PC-9 (cell line): ENCODE measurements at places on chromosomes 3 and 15. TPM values are rescaled to one million over a fixed set of nuclear protein-coding genes. Genes with fewer than 3 reads are reported as not detected.

DNA sequence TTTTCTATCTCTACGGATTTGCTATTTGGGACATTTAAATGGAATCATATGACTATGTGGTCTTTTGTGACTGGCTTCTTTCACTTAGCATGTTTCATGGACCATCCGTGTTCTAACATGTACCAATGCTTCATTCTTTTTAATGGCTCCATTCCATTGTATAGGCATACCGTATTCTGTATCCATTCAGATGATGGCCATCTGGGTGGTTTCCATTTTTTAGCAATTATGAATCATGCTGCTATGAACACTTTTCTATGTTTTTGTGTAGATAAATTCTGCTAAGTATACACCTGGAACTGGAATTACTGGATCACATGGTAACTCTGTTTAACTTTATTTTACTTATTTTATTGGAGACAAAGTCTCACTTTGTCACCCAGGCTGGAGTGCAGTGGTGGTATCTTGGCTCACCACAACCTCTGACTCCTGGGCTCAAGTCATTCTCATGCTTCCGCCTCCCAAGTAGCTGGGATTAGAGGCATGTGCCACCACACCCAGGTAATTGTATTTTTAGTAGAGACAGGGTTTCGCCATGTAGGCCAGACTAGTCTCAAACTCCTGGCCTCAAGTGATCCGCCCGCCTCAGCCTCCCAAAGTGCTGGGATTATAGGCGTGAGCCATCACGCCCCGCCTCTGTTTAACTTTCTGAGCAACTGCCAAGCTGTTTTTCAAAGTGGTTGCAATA lies 13.4 kb downstream of the UBP1 start:
- no peaks in the 10 kb centered on the region for H3K27me3 ChIP-seq
- H3K36me3 ChIP-seq, result peaks cover 3% of the 10 kb centered on the region; the same call in 1 of the 2 replicates
- H3K4me1 ChIP-seq, result no peaks in the 10 kb centered on the region
- no peak overlapping the region for H3K27ac ChIP-seq
- no peak overlapping the region for H3K4me3 ChIP-seq
- no peak for DNase-seq

DNA sequence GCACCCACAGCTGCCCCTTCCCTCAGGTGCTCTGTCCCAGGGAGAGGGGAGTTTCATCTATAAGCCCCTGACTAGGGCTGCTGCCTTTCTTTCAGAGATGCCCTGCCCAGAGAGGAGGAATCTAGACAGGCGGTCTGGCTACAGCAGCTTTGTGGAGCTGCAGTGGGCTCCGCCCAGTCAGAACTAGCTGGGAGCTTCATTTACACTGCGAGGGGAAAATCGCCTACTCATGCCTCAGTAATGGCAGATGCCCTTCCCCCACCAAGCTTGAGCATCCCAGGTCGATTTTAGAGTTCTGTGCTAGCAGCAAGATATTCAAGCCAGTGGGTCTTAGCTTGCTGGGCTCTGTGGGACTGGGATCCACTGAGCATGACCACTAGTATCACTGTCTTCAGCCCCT lies 181.2 kb upstream of the RARB start:
- H3K27me3 ChIP-seq, result no peaks in the 10 kb centered on the region
- H3K36me3 ChIP-seq, result no peaks in the 10 kb centered on the region
- H3K27ac ChIP-seq, result no peak overlapping the region
- no peak overlapping the region for H3K4me3 ChIP-seq
- H3K4me1 ChIP-seq, result no peaks in the 10 kb centered on the region

DNA sequence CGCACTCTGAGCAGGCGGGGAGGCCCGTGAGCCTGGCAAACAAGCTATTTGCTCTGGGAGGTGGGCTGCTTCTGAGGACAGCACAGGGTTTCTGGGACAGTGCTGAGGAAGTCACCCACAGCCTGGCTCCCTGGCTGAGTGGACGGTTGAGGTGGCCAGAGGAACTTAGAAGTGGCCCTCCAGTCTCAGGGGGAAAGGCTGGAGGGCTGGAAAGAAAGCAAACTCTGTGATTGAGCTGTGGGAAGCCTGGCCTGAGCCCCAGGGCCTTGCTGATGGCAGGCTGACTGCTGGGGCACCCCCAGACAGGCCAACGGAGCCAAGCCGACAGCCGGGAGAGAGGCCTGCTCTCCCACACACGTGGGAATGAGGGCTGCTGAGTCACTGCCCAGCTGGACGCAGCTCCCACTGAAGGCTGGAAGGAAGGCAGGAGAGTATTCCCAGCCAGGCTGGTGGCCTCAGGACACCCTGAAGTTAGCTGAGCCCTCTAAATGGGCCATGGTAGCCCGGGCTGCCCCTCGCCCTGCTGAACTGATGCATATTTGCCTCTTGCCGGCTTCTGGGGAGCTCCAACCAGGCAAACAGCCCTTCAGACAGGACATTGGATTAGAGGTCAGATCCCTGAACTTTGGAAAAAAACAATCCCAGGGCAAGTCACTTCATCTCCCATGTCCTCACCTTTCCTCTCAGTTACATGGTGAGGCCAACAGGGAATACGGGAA lies 98.0 kb upstream of the TLE3 start:
- H3K27ac ChIP-seq, result peak overlapping the region; percentile 85
- peak overlapping the region; percentile 7; the same call in 1 of the 2 replicates for H3K4me3 ChIP-seq
- no peaks in the 10 kb centered on the region for H3K36me3 ChIP-seq
- DNase-seq, result peak; percentile 68
- H3K27me3 ChIP-seq, result no peaks in the 10 kb centered on the region

DNA sequence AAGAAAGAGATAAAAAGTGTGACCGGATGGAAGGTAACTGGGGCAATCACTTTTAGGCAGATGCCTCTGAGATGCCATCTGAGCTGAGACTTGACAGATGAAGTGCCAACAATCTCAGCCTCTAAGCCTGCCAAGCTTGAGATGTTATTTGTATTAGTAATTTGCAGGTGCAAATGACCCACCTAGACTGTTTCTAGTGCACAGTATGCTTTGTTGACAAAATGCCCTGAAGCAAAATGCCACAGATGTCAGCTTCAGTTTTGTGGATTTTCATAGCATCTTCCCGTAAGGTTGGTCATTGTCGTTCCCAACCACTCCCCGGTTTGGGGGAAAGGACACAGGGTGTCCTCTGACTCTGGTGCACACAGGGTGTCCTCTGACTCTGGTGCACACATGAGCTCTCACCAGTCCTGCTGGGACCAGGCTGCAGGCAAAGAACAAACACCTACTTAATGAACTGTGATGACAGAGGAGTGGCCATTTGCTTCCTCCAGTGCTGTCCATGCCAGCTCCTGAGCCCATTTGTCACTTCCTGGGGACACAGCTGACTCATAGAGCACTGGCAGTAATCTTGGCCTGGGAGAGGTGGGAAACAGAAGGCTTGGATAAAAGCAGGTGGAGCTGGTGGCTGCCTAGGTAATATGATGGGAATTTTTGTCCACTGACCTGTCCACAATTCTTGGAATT lies 16.7 kb upstream of the PPP1R2 start:
- H3K4me1 ChIP-seq, result peaks cover 34% of the 10 kb centered on the region
- no peaks in the 10 kb centered on the region for H3K36me3 ChIP-seq
- no peaks in the 10 kb centered on the region for H3K27me3 ChIP-seq
- H3K4me3 ChIP-seq, result no peak overlapping the region; the same call in 1 of the 2 replicates
- peak overlapping the region; percentile 64 for H3K27ac ChIP-seq

DNA sequence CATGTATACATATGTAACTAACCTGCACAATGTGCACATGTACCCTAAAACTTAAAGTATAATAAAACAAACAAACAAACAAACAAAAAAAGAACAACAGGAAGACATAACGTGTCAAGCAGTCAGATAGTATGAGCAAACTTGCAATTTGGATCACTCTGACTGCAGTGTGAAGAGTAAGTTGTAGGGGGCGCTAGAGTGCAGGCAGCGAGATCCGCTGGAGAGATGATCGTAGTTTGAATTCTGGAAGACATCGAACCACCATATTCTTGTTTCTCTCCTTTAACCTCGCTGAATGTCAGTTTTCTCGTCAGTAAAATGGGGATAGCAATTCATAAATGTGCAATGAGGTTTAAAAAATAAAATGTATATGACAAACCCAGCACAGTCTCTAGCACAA lies 165.2 kb upstream of the LMCD1 start:
- no peak overlapping the region for H3K4me3 ChIP-seq
- H3K4me1 ChIP-seq, result no peaks in the 10 kb centered on the region; the same call in 1 of the 2 replicates
- no peak overlapping the region for H3K27ac ChIP-seq
- no peak for DNase-seq
- no peaks in the 10 kb centered on the region for H3K27me3 ChIP-seq
- no peaks in the 10 kb centered on the region for H3K36me3 ChIP-seq

GRCh38 chr3:157123621-157124020 lies 36.3 kb downstream of the CCNL1 start:
- H3K27me3 ChIP-seq, result no peaks in the 10 kb centered on the region
- H3K36me3 ChIP-seq, result no peaks in the 10 kb centered on the region
- peaks cover 80% of the 10 kb centered on the region for H3K4me1 ChIP-seq

- no peak for DNase-seq
- no peaks in the 10 kb centered on the region for H3K27me3 ChIP-seq
- H3K4me1 ChIP-seq, result peaks cover 8% of the 10 kb centered on the region
- no peak overlapping the region for H3K4me3 ChIP-seq
- H3K27ac ChIP-seq, result no peak overlapping the region
- no peaks in the 10 kb centered on the region for H3K36me3 ChIP-seq
These were observed 1.3 kb downstream of the SMCO1 start for GRCh38 chr3:196513697-196514349.

GRCh38 chr3:50370594-50370993 lies 11.3 kb upstream of the TMEM115 start:
- DNase-seq, result no peak
- H3K4me1 ChIP-seq, result no peaks in the 10 kb centered on the region
- H3K27ac ChIP-seq, result no peak overlapping the region
- H3K27me3 ChIP-seq, result peaks cover 29% of the 10 kb centered on the region
- H3K36me3 ChIP-seq, result no peaks in the 10 kb centered on the region

DNA sequence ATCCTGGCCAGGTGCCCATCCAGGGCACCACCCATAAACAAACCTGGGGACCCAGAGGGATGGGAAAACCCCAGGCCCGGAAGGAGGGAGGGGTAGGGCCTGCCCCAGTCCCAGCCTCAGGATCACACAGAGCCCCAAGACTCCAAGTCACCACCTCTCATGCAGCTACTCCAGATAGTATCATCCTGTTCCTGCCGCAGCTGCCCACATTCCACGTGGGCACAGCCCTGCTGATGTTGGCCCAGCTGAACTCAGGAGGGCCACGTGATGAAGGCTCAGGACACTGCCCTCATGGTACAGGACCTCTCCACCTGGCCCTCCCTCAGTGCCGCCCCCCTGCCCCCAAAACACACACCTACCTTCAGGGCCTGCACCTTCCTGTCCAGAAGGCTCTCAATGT lies 69.5 kb downstream of the CACNA2D2 start:
- DNase-seq, result no peak
- no peaks in the 10 kb centered on the region for H3K4me1 ChIP-seq
- peaks cover 8% of the 10 kb centered on the region; the same call in 1 of the 2 replicates for H3K27me3 ChIP-seq
- H3K36me3 ChIP-seq, result no peaks in the 10 kb centered on the region
- H3K4me3 ChIP-seq, result no peak overlapping the region

EXD1 gene
- 0.70 TPM in 1 of 2 replicates, not detected in the other for total RNA-seq

RBPMS2 gene
- 4.1 and 5.3 TPM in 2 replicates for total RNA-seq

FBXL22 gene
- total RNA-seq, result 0.17 and 0.88 TPM in 2 replicates

TRIP4 gene
- 15.5 and 18.1 TPM in 2 replicates for total RNA-seq
